ENCODE measurements at places on chromosomes 13 and 19.
A peak's percentile ranks its signal among the peaks of the same experiment; 100 is the strongest.

DNA sequence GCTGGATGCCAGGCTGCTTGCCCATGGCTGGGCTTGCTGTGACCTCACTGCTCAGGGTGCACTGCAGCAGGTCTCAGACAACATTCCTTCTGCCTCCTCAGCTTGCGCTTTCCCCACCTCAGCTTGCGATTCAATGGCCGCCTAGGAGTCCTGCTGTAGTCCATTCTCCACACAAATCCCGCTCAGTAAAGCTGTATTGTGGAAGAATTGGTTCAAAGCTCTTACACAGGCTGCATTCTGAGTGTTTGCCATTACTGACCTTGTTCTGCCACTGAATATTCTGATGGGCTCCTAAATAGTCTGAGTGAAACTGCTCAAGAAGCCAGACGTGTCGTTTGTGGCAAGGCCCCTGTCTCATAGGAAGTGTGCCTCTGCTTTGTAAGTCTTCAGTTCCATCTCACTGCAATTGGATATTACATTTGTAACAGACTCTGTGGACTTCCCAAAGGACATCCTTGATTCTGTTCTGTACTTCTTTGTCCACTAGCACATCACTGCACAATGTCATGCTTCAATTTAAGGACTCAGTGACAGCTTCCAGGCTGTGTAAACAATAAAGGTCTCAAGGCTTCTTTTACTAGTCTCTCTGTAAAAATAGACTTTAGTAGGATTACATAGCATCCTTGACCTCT, 49.8 kb downstream of the KATNAL1 start:
- no peak for DNase-seq

GRCh38 chr19:28727480-28728159, 485.3 kb downstream of the UQCRFS1 start:
- no peak for DNase-seq

GRCh38 chr13:40109351-40109844, 453.9 kb downstream of the COG6 start:
- no peak for DNase-seq

GRCh38 chr13:52929846-52930245, 81.4 kb upstream of the PCDH8 start:
- no peak for DNase-seq

DNA sequence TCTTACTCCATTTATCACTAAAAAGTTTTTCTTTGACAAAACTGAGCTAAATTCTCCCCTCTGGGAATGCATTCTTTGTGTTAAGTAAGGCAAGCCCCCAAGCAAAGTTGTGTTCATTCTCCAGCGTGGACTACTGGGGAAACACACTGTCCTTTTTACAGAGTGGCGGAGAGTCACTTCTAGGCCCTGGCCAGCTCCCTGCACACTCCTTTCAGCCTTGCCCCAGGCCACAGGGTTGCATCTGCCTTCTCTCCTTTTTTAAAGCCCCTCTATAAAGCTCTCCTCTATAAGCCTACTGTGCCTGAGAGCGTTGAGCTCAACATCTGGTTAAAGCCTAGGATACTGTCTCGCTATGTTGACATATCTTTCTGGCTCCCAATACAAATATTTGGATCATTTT, 803.4 kb downstream of the PCDH17 start:
- DNase-seq: no peak

- DNase-seq: no peak
Observed at GRCh38 chr13:28346154-28346553, 148.8 kb downstream of the FLT1 start.

DNA sequence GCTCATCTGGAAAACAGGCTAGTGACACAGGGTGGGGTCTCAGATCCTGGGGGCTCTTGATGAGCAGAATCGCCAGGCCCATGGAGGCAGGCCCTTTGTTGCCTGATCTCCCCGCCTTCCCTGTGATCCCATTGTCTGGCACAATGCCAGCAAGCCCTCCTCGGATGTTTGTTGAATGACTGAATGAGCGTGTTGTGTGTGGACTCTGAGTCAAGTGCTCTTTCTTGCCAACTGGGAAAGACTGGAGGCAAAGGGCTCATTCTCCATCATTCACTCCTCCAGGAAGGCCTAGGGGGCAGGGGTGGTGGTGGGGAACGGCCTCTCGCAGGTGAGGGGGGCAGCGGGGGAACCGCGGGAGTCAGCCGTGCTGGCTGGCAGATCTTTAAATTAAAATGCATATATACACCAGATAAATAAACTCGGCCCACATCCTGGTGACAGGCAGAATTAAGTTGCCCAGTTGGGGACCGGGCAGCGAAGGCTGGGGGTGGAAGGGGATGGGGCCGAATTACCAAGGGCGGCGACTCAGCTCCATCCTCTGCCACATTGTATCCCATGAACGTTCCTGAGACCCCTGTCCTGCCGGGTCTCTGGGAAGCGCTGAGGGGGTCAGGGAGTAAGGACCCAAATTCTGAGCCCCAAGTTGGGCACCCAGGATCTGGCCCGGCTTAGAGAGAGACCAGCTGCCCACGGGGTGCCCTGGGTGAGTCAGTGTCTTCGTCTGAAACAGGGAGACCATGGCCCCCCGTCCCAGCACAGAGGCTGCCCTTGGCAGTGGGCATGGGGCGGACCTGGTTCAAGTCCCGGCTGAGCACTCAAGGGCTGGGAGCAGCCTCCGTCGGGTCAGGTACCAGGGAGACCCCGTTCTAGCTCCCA, 24.5 kb downstream of the EFNA2 start:
- DNase-seq: no peak

GRCh38 chr13:29936051-29936813, 85.8 kb upstream of the UBL3 start:
- peak; percentile 23 for DNase-seq

GRCh38 chr19:43229315-43229714, 23.9 kb upstream of the PSG4 start:
- no peak for DNase-seq

DNA sequence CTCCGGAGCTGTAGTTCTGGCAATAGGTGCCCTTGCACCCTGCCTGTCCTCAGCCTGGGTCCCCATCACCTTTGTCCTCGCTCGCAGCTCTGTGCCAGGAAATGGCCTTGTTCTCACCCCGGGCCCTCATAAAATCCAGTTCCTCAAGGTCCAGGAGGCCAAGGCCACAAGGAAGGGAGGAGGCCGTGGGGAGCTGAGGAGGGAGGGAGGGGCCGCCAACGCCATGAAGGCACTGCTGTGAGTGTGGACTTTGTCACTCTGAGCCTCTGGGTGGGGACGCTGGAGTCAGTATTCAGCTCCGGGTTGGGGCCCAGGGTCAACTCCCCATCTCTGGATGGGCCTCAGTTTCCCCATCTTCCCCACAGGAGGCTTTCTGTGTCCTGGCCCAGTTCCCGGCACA, 9.2 kb upstream of the GNA11 start:
- DNase-seq: no peak

DNA sequence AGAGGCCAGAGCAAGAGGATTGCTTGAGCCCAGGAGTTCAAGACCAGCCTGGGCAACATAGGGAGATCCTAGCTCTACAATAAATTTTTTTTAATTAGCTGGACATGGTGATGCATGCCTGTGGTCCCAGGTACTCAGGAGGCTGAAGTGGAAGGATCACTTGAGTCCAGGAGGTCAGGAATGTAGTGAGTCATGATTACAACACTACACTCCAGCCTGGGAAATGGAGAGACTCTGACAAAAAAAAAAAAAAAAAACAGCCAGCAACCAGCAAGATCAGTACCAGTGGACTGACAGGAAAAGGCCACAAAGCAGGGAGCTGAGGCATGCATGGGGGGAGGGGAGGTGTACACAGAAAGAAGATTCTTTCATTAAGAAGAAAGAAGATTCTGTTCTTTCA, 52.7 kb upstream of the RFXAP start:
- no peak for DNase-seq

- DNase-seq: no peak
Observed at GRCh38 chr13:28357911-28358433, 137.0 kb downstream of the FLT1 start.

- DNase-seq: no peak
Observed at GRCh38 chr13:98889419-98890085, 88.3 kb downstream of the DOCK9 start.

DNA sequence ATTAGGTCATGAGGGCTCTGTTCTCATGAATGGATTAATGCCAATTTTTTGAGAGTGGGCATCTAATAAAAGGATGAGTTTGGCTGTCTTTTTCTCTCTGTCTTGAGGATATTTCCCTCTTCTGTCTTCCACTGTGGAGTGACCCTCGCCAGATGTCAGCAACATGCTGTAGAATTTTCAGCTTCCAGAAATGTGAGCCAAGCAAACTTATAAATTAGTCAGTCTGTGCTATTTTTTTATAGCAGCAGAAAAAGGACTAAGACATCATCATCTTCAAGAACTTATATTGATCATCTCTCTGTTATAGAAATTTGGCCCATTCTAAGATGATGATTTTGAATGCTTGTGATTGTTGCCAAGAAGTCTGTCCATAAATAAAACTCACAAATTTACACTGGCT, 431.4 kb downstream of the FGF9 start:
- DNase-seq: no peak

GRCh38 chr13:68834375-68834774, 1273.3 kb upstream of the ATXN8OS start:
- no peak for DNase-seq

DNA sequence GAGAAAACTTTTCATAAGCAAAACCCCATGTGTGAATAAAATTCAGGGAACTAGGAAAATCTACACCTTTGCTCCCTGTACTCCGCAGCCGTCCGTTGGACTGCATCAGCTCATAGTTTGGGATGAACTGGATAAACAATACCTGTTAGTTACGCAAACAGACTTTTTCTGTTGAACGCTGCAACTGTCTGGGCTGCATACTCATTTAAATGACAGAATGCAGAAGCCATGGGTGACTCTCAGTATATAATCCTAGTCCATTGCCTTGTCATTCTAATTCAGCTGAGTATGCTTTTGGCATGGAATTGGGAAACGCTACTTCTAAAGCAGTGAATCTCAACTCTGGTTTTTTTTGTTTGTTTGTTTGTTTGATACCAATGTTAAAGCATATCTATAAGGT, 151.6 kb downstream of the SLITRK1 start:
- no peak for DNase-seq

DNA sequence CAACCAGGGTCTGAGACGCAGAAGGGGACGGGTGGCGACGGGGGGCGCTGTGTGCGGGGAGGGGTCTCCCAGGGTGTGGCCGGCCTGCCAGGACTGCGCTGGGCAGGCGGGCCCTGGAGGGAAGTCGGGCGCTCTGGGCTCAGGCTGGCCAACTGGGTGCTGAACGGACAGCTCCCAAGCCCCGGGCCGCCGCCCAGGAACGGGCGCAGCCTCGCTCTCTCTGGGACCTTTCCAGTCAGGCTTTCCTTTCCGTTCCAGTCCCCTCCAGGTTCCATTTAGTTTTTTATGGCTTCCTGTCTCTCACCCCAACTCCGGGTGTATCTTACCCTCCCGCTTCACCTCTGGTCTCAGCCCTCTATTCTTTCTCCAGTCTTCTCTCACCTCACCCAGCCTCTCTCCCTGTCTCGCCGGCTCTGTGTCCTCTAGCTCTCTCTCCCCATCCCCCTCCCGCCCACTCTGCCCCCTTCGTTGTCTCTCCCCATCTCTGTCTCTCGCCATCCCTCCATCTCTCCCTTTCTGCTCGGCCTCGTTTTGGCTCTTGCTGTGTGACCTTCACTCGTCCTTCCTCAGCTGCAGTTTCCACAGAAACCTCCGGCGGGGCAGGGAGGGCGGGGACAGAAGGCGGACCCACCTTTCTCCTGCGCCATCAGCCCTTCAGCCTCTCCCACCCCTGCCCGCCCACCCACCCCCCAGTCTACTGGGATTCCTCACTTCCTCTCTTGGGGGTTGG, 3.3 kb upstream of the ATP1A3 start:
- peak; percentile 32 for DNase-seq

GRCh38 chr13:23748109-23748990, 140.8 kb downstream of the MIPEP start:
- DNase-seq: no peak

- DNase-seq: no peak
Observed at GRCh38 chr13:60182907-60183306, 19.2 kb upstream of the DIAPH3 start.

GRCh38 chr13:23877286-23877685, 11.9 kb downstream of the MIPEP start:
- DNase-seq: no peak

Data from CD4-positive, alpha-beta T cell treated with Interleukin-10 for 1 hour (primary cell).